Daoy (cell line): ENCODE measurements at places on chromosomes 3 and 15. TPM values are rescaled to one million over a fixed set of nuclear protein-coding genes. Genes with fewer than 3 reads are reported as not detected.

DNA sequence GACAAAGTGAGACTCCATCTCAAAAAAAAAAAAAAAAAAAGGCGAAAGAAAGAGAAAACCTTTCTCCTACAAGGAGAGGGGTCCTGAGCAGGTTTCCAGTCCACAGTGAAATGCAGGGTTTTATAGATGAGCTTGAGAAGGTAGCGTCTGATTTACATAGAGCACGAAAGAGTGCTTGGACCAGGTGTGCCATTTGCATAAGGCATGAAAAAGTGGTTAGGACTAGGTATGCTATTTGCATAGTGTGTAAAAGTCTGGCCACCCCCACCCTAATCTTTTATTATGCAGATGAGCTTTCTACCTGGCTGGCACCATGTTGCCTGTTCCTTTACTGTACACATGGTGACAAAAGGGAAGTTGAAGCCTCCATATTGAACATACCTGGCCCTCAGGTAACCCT lies 13.6 kb upstream of the RNU6-1 start:
- DNase-seq, result no peak

DNA sequence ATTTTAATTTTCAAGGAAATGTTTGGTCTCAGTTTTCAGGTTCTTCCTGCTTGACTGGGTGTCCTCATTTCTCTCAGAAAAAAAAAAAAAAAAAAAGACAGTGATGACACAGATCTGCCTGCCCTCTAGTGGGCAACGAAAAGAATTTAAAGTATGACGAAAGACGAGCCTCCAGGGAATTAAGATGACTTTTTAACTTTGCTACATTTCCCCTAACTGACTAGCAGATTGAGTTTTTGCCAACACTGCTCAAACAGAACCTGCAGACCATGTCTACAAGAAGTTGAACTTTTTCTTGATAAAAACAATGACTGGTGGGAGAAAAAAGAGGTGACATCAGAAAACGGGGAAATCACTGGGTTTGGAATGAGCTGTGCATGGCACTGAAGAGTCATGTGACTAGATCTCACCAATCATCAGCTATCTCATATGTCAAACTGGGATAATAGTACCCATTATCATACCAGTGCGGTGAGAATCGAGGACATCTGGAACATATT lies 40.8 kb downstream of the EOMES start:
- DNase-seq, result peak; percentile 61

GRCh38 chr3:143139762-143140161 lies 20.2 kb downstream of the CHST2 start:
- peak; percentile 42 for DNase-seq

CLSTN2 gene
- total RNA-seq, result 0.86 and 0.91 TPM in 2 replicates

NSMCE3 gene
- 10.9 and 13.8 TPM in 2 replicates for total RNA-seq
